ENCODE measurements at places on chromosomes 6 and 20.

GRCh38 chr20:25629816-25630499, 6.1 kb upstream of the NANP start:
- DNase-seq: peak; percentile 7

DNA sequence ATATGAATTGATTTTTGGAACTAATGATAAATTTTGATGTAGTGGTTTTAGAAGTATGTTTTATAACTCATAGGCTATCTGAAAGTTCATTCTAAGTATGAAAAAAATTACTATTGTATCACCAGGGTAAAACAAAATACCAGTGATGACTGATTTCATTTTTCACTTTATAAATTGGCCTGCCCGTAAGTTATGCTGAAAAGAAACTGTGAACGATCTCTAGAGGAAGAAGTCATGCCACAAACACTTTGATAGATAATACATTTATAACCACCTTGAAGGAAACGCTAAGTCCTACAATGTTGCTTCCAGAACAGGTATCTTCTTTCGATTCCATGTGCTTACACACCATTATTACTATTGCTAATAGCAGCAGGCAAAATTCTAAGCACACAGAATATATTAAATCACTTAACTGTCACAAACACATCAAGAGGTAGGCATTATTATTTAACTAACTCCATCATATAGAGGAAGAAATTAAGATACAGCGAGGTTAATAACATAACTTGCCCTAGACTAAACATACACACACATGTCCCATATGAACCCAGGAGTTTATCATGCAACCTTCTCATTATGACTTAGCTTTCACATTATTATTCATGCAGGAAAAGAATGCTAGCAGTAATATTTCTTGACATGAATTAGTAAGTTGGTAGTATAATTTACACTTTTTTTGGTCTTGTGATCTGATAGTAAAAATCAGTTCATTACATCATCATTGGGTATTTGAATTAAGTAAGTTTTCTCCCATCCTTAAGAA, 44.7 kb downstream of the RGS17 start:
- DNase-seq: no peak

GRCh38 chr6:163648868-163649267, 234.3 kb downstream of the QKI start:
- no peak for DNase-seq

DNA sequence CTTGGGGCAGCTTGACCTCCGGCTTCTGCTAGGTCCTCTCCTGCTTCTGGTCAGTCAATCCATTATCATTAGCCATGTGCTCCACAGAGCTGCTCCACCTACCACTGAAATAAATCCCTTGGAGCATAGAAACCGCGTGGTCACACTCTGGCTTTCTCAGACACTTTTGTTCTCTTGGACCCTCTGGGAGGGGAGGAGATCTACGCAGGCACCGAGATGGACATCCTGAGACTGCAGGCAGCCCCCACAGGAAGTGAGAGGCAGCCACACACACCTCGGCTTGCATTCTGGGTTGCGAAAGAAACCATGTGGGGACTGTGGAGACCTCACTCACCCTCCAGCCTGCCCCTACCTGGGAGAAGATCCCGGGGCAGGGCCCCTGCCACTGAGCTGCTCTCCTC, 79.5 kb downstream of the FYN start:
- peak; percentile 63 for DNase-seq

- no peak for DNase-seq
These were observed 33.4 kb downstream of the HSF2 start for GRCh38 chr6:122432816-122433215.

- DNase-seq: no peak
These were observed 11.8 kb downstream of the PSMF1 start for GRCh38 chr20:1130058-1130694.

GRCh38 chr20:38296433-38296832, 7.5 kb upstream of the BPI start:
- DNase-seq: no peak

GRCh38 chr6:28988536-28989311, 16.4 kb downstream of the ZNF311 start:
- peak; percentile 86 for DNase-seq

DNA sequence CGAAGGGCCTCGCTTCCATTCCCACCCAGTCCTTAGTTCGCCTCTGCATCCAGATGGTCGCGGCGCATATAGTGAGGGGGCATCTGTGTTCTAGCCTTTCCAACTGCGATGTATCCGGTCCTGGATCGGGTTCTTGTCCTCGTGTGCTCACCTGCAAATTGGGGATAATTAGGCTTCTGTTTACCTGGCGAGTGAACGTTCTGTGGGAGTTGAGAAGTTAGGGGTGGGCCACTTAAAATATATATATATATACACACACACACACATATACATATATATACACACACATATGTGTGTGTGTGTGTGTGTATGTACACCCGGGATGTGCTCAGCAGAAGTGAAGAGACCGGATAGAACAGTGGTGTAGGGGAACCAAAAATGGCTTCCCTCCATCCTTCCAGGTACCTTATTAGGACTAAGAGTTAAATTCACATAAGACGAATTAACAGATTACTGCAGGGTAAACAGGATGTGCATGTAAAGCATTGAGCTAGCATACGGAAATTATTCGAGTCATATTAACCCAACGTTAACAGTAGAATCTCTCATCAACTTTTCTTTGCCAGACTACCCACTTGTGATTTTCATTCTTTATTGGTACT, 537 bp downstream of the CSTF1 start:
- DNase-seq: no peak

GRCh38 chr6:37534893-37535292, 35.2 kb upstream of the CCDC167 start:
- no peak for DNase-seq

- DNase-seq: no peak
These were observed 82.9 kb downstream of the RPP40 start for GRCh38 chr6:4920914-4921410.

DNA sequence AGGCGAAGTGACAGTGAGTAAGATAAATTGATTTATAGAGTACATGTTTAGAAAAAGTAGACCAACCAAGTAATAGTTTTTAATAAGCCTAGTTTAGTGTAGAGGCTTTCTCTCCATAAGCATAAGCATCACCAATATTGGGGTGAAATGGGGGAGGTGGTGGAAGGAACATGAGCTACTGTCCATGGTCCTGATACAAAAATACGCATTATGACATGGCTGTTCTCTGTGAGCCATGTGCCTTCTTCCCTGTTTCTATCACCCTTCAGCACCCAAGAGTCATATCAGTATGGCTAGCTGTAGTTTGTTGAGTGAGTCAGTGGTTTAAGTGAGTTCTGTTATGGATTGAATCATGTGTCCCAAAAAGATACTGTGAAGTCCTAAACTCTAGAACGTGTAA, 150.8 kb downstream of the EDN1 start:
- DNase-seq: no peak

- no peak for DNase-seq
These were observed 53.3 kb downstream of the ISM1 start for GRCh38 chr20:13274275-13274861.

DNA sequence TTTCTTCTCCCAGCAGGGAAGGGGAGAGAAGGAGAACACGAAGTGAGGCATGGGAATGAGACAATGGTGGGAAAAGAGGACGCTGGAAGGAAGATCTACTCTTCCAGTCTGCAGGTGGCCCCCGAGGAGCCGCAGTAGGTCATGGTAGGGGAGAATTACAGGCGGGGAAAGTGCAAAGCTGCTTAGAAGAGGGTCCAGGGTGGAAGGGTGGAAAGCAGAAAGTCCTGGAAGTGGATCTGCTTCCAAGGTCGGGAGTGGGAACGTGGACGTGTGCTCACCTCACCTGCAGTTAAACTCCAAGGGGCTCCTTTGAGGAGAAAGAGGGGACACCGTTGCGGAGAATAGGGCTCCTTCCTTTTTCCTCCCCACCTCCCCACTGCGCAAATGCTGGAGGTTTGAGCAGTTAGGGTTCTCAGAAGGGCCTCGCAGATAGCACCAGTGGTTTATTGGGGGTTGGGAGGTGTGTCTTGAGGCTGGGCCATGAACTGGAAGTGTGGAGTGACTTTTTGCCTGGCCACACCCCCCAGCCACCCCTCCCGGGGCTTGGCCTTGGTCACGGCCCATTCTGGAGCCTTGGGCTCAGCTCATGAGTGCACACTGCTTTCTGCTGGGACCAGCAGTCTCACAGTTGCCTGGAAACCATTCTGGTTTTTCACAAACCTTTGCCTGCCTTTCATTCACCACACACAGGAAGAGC, 100.4 kb upstream of the MLN start:
- DNase-seq: peak; percentile 71

- DNase-seq: no peak
These were observed 2.7 kb upstream of the WFDC11 start for GRCh38 chr20:45672765-45673164.

Data from stimulated activated CD4-positive, alpha-beta T cell treated with anti-CD3 and anti-CD28 coated beads, Interleukin-15, amount 100 ng/mL, for 24 hours (primary cell).